RPMI8226 (cell line): ENCODE measurements at places on chromosomes 7 and 10.
A peak's percentile ranks its signal among the peaks of the same experiment; 100 is the strongest.

DNA sequence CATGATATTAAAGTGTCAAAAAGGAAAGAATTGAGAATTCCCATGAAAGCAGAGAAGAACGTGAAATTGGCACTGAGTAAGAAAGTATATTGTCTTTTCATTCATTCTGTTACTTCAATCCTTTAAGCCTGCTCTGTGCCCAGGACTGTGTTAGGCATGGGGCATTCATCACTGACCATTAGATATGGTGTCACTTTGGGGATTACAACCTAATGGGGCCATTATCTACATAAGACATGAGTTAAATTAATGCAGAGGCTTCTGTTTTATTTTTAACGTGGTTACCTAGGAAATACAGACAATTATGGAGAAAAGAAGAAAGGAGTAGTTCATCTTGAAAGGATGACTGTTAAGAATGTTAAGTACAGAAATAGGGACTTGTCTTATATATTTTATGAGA is 163.5 kb upstream of the LRGUK start:
- no peak for DNase-seq

DNA sequence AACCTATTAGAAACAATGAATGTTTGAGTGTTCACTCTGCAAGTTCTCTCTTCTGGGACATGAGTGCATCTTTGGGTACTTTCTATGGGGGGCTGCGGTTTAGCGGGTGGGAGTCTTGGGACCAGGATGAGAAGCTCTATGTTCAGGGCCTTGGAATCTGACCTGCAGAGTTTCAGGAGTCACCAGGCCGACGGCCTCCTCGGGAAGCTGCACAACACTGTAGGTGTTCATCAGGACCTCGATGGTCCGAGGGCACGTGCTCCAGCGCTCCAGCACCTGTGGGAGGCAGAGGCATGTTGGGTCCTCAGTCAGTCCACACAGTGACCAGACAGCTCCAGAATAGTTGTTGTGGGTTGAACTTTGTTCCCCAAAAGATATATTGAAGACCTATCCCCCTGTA is 8.9 kb upstream of the GBX1 start:
- DNase-seq: no peak

DNA sequence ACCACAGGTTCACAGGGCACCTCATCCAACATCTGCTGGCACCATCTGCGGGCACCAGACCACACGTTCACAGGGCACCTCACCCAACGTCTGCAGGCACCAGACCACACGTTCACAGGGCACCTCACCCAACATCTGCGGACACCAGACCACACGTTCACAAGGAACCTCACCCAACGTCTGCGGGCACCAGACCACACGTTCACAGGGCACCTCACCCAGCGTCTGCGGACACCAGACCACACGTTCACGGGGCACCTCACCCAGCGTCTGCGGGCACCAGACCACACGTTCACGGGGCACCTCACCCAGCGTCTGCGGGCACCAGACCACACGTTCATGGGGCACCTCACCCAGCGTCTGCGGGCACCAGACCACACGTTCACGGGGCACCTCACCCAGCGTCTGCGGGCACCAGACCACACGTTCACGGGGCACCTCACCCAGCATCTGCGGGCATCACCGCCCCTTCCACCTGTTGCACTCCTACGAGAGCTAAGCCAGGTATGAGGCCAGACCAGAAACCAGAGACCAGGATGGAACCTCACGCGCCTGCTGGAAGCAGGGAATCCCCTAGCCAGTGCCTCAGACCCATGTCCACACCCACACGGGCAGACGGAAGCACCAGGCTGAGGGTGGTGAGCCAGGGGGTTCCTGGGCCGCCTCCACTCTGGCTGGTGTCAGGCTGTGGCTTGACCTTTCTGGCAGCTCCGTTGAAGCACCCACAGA is 182.8 kb downstream of the MAD1L1 start:
- no peak for DNase-seq

DNA sequence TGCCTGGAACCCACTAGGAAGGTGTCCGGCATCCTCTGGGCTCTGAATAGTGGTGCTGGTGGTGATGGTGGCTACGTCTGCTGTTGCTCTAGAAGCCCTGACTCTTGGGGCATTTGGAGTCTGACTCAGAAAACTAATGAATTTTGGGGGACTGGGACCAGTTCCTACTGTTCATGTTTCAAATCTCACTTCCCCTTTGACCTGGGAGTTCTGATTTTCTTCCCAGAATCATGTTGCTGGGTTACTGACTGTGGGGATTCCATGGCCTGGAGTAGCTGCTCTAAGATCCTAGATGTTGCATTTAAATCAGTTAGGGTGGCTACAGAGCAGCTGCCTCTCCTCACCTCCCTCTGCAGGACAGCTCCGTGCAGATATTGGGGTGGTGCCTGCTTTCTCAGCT is 3.2 kb downstream of the TSPAN33 start:
- no peak for DNase-seq

DNA sequence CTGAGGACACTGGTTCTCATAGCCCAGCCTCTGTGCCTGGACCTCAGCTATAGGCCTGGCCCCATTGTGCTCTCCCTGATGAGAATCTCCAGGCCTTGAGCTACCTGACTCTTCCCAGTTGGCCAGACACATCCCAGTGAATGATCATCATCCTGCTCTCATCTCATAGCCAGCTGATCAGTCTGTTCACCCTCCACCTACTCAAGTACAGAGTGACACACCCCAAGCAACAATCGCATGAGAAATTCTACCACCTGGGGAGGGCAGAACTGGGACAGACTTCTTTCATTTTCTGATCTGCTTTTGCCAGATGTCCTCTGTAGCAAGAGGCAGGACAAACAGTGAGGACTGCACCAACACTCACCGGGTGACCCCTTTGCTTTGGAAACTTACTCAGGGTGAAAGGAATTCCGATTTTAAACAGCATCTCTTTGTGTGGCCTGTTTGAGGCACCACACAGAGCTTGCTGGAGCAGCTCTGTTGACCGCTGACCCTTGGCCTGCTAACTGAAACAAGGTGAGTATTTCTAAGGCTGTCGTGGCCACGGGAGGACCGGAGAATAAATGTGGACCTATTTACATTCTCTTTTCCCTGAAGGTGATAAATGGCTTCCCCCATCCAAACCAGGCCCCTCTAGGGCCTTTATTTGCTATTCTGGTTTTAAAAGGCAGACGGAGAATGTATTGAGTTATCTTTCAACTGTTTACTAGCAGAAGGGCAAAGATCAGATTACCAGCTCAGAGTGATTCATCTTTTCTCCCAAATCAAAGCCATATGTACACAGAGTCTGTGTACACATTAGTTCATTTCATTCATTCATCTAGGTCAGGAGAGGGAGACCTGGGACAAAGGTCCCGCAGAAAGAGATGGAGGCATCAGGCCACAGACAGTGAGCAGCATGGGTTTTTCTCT is 181.4 kb upstream of the TNS3 start:
- DNase-seq: no peak

- peak; percentile 35 for DNase-seq
Measured at GRCh38 chr10:90592638-90593302, 265.1 kb downstream of the HTR7 start.
